Ascending aorta (tissue), 2 donors: ENCODE measurements at places on chromosomes 7 and 10. TPM values are rescaled to one million over a fixed set of nuclear protein-coding genes. Genes with fewer than 3 reads are reported as not detected.

The MBL2 gene
- not detected for total RNA-seq

The EPO gene
- not detected for total RNA-seq

The ZPBP gene
- total RNA-seq: not detected

The SAMD9 gene
- total RNA-seq: 5.6 TPM

The LRGUK gene
- total RNA-seq: not detected

The RSBN1L gene
- total RNA-seq: 12.8 TPM

The PURB gene
- total RNA-seq: 19.1 TPM

DNA sequence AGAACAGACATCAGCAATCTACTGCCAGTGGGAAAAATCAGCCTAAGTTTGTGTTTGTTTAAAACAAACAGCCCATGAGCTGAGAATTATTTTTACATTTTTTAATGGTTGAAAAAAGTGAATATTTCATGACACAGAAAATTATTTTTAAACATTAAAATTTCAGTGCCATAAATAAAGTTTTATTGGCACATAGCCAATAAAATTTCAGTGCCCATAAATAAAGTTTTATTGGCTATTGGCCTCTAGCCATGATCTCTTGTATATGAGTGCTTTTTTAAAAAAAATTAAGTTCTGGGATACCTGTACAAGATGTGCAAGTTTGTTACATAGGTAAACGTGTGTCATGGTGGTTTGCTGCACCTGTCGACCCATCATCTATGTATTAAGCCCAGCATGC lies 305.9 kb downstream of the HPSE2 start:
- no peak overlapping the region for H3K4me3 ChIP-seq
- no peak for DNase-seq
- H3K27ac ChIP-seq: no peak overlapping the region
- no peaks in the 10 kb centered on the region for H3K27me3 ChIP-seq
- no peaks in the 10 kb centered on the region for H3K36me3 ChIP-seq

DNA sequence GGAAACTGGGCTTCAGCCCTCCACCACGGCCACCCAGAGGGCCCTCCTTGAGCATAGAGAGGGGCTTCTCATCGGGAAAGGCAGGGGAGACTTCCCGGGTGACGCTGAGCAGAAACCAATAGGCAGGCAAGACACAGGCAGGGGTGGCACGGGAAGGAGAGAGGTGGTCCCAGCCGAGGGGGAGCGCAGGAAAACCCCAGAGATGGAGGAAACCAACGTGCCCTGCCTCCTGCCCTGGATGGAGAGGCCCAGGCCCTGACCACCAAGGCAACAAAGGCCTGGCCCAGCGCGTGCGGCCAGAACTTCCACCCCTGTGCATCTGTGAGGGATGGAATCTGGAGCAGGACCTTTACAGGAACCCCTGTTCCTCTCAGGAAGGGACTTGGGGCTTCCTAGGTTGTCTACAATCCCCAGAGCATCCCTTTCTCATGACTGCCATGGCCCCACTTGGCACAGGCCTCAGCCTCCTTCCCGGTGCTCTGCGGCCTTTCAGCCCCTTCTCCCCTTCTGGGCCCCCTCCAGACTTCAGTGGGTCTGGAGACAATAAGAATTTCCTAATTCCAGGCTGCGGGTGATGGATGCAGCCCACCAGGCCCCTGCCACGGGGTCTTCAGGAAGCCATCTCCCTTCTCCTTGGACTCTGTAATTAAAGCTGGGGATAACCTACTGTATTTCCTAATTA lies 137.0 kb upstream of the RET start:
- H3K36me3 ChIP-seq: no peaks in the 10 kb centered on the region
- H3K27me3 ChIP-seq: no peaks in the 10 kb centered on the region
- H3K27ac ChIP-seq: no peak overlapping the region
- DNase-seq: no peak
- H3K4me3 ChIP-seq: no peak overlapping the region

DNA sequence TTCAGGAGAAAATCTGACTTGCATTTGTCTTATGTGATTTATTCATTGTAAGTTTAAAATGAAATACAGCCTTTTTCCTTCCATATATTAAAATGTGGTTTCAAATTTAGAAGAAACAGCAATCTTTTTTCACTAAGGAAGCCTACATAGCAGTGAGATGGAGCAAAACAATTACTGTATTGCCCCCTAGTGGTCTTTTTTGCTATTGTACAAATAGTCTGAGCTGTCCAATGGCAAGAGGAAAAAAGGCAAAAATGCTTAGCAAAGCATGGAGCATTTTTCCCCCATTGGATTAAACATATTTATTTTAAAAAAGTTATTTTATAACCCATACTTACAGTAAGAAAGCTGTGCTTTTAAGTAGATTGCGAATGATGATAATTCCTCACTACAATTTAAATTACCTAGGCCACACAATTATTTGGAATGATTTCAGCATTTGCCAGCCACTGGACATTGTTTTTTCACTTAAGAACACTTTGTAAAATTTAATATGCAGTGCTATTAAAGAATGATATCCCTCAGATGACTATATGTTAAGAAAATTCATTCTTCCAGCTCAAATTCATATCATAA lies 119.5 kb downstream of the CPED1 start:
- no peak overlapping the region for H3K4me3 ChIP-seq
- H3K36me3 ChIP-seq: no peaks in the 10 kb centered on the region
- no peaks in the 10 kb centered on the region for H3K27me3 ChIP-seq

GRCh38 chr10:58733436-58733835 lies 220.8 kb downstream of the BICC1 start:
- H3K27ac ChIP-seq: no peak overlapping the region
- no peak for DNase-seq
- no peak overlapping the region for H3K4me3 ChIP-seq
- peaks cover 9% of the 10 kb centered on the region for H3K4me1 ChIP-seq
- no peaks in the 10 kb centered on the region for H3K27me3 ChIP-seq

DNA sequence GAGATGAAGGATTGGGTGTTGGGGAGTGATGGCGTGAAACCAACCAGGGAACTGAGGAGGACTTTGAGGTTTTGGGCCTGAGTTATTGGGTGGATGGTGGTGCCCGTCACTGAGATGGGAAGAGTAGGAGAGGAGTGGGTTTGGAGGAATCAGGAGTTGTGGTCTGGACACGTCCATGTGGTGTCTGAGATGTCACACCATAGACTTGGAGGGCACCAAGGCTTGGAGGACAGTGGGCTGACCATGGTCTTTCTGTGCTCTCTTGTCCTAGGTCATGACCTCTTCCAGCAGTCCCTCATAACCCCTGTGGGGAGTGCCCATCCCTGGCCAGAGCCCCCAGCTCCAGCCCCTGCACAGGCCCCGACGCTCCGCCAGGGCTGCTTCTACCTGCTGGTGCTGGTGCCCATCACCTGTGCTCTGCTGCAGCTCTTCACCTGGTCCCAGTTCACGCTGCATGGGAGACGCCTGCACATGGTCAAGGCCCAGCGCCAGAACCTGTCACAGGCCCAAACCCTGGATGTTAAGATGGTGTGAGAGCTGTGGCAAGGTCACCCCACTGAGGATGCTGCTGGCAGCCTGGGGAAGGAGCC lies 24.2 kb upstream of the C10orf95 start:
- H3K4me3 ChIP-seq: no peak overlapping the region
- DNase-seq: no peak
- no peaks in the 10 kb centered on the region for H3K4me1 ChIP-seq
- H3K36me3 ChIP-seq: peaks cover 20% of the 10 kb centered on the region
- no peak overlapping the region for H3K27ac ChIP-seq

DNA sequence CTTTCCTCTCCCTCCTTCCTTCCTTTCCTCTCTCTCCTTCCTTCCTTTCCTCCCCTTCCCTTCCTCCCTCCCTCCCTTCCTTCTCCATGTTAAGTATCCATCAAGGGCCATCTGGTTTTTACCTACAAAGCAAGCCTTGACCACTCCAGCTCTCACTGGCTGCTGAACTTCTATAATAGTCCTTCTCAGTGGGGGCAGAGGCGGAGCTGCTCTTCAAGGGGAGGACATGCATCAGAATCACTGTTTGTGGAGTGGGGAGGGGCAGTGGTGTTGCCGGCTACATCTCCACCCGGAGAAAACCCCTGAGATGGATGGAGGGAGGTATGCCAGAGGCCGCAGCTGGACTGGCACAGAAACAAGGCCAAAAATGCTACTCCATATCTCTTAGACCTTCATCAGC lies 25.9 kb downstream of the LAMB1 start:
- no peak overlapping the region for H3K27ac ChIP-seq
- no peaks in the 10 kb centered on the region for H3K27me3 ChIP-seq
- H3K4me3 ChIP-seq: no peak overlapping the region
- no peak for DNase-seq
- peaks cover 8% of the 10 kb centered on the region for H3K4me1 ChIP-seq

DNA sequence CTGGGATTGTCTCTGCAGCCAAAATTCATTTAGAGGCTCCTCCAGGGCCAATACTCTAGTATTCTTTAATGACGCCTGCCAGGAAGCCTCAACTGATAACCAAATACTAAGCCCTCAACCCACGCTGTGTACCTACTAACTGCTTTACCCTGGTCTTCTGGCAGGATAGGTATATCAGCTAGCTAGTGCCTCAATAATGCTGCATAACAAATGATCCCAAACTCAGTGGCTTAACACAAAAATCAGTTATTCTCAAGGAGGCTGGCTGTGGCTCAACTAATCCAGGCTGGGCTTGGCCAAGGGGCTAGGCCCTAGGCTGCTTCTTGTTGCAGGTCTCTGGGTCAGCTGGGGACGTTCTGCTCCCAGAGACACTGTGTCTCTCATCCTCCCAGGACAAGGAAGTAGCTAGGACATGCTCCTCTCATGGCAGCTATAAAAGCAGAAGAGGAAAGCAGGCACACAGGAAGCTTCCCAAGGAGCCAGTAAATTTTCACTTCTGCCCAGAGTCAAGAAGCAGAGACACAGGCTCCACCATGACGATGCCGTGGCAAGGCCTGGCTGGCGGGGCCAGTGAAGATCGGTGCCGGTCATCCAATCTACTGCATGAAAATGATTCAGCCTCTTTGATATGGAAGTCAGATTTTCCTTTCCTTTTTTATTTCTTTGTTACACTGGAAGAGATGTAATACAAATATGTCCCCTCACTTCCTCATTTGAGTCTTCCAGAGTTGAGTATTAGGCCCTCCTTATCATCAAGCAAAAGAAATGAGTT lies 28.6 kb upstream of the COL13A1 start:
- H3K27ac ChIP-seq: no peak overlapping the region
- H3K4me3 ChIP-seq: no peak overlapping the region
- H3K36me3 ChIP-seq: no peaks in the 10 kb centered on the region
- no peak for DNase-seq
- H3K27me3 ChIP-seq: no peaks in the 10 kb centered on the region

- H3K4me1 ChIP-seq: no peaks in the 10 kb centered on the region
- no peaks in the 10 kb centered on the region for H3K36me3 ChIP-seq
- H3K27me3 ChIP-seq: no peaks in the 10 kb centered on the region
- no peak overlapping the region for H3K4me3 ChIP-seq
- DNase-seq: no peak
These were observed 290.6 kb upstream of the PHYHIPL start for GRCh38 chr10:58885686-58886345.

DNA sequence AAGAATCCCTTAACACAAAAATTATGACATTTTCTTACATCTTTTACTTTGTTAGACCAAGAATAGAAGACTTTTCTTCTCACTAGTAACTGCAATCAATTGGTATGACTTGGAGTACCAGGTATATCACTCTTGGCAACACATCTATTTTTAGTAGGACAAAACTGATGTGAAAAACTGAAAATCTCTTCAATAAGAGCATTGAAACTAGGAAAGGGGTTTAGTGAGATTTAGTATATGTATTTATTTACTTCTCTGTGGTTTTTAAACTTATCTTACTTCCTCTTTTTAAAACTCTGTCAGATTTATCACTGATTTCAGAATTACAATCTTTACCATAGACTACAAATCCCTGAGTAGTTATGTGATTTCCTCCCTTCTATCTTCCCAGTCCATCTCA lies 366.2 kb downstream of the PCDH15 start:
- H3K4me3 ChIP-seq: no peak overlapping the region
- H3K4me1 ChIP-seq: no peaks in the 10 kb centered on the region
- no peaks in the 10 kb centered on the region for H3K36me3 ChIP-seq
- no peak for DNase-seq
- no peaks in the 10 kb centered on the region for H3K27me3 ChIP-seq

GRCh38 chr7:90749774-90750173 lies 153.7 kb downstream of the CDK14 start:
- H3K27me3 ChIP-seq: no peaks in the 10 kb centered on the region
- H3K4me3 ChIP-seq: no peak overlapping the region
- no peaks in the 10 kb centered on the region for H3K4me1 ChIP-seq
- no peaks in the 10 kb centered on the region for H3K36me3 ChIP-seq

DNA sequence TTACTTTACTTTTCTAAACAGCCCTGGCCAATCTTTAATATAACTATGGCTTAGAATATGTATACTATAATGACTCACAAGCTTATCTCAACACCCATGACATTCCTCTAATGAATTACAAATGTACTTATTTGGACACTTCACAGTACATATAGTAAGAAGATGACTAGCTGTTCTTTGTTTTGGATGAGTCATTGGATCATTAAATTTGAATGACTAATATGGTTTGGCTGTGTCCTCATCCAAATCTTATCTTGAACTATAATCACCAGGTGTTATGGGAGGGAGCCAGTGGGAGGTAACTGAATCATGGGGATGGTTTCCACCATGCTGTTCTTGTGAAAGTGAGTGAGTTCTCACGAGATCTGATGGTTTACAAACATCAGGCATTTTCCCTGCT lies 807.5 kb upstream of the SORCS1 start:
- H3K27ac ChIP-seq: no peak overlapping the region
- no peak overlapping the region for H3K4me3 ChIP-seq
- H3K27me3 ChIP-seq: no peaks in the 10 kb centered on the region
- no peak for DNase-seq
- H3K4me1 ChIP-seq: no peaks in the 10 kb centered on the region

GRCh38 chr7:19114551-19114855 lies 2.9 kb downstream of the TWIST1 start:
- no peaks in the 10 kb centered on the region for H3K27me3 ChIP-seq
- peak overlapping the region; percentile 81 for H3K4me3 ChIP-seq
- H3K36me3 ChIP-seq: no peaks in the 10 kb centered on the region
- no peak for DNase-seq
- peaks cover 16% of the 10 kb centered on the region for H3K4me1 ChIP-seq

DNA sequence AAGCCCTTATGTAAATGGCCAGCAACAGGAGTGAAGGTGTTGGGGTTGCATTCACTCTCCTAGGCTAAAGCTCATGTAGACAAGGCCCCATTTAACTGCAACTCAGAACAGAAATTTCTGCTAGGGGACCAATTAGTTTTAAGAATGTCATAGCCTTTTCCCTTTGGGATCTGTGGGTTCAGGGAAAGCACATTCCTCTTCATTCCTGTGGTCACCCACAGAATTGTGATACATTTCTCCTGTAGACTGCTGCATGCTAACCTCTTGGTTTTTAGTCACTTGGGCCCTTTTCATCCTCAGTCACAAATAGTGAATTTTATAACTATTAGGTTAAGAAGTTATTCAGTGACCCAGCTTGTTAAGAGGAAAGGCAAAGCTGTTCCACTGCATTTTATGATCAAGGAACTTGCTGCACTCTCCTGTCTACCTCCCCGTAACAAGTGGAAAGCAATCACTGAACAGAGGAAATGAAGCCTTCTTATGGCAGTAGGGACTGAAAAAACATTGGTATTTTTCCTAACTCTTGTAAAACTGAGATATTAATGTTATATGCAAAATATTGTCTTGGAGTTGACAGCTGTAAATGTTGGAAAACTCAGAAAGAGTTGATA lies 124.9 kb downstream of the SND1 start:
- H3K27me3 ChIP-seq: no peaks in the 10 kb centered on the region
- H3K4me1 ChIP-seq: no peaks in the 10 kb centered on the region
- H3K27ac ChIP-seq: no peak overlapping the region
- DNase-seq: no peak
- H3K36me3 ChIP-seq: no peaks in the 10 kb centered on the region
